ENCODE measurements at places on chromosomes 1 and 21. TPM values are rescaled to one million over a fixed set of nuclear protein-coding genes. Genes with fewer than 3 reads are reported as not detected.

The SPATA46 gene
- total RNA-seq, result not detected

The CD1B gene
- not detected for total RNA-seq

The TNFRSF14 gene
- total RNA-seq, result 0.98 TPM

The RIPK4 gene
- total RNA-seq, result not detected

The EPHX1 gene
- total RNA-seq, result 11.1 TPM

The RPE65 gene
- total RNA-seq, result under 0.01 TPM

The CELA3A gene
- not detected for total RNA-seq

The LYPD8 gene
- total RNA-seq, result not detected

The CIART gene
- 1.7 TPM for total RNA-seq

The KCNH1 gene
- 2.0 TPM for total RNA-seq

The LRRC3 gene
- total RNA-seq, result 5.7 TPM

The SPRR2A gene
- not detected for total RNA-seq

The MNDA gene
- total RNA-seq, result 2.0 TPM

The OLFML2B gene
- total RNA-seq, result 1.2 TPM

The PAQR6 gene
- total RNA-seq, result 4.7 TPM

The CELA2B gene
- total RNA-seq, result not detected

Measured in temporal lobe (tissue), 4 donors.